ENCODE measurements at places on chromosomes 3 and 15.

DNA sequence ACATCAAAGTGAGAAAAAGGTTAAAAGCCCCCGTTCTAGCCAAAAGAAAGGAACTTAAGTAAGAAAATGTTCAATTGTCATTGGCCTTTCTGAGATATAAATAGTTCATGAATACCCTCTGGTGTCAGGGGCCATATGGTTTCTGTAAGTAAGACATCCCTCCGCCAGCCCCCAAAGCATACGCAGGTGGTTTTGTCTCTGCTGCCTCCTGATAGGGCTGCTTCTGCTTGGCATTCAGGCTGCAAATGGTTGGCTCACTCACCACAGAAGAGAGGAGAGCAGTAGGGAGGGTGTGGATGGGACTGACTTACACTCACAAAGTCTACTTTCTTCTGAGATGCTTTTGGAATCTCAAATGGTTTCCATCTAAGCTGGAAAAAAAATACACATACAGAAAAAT is 29.8 kb downstream of the HGD start:
- no peak for DNase-seq

- DNase-seq: no peak
Measured at GRCh38 chr15:89794627-89795241, 18.6 kb downstream of the MESP2 start.

- DNase-seq: no peak
Measured at GRCh38 chr15:58398071-58398470, 33.7 kb upstream of the LIPC start.

DNA sequence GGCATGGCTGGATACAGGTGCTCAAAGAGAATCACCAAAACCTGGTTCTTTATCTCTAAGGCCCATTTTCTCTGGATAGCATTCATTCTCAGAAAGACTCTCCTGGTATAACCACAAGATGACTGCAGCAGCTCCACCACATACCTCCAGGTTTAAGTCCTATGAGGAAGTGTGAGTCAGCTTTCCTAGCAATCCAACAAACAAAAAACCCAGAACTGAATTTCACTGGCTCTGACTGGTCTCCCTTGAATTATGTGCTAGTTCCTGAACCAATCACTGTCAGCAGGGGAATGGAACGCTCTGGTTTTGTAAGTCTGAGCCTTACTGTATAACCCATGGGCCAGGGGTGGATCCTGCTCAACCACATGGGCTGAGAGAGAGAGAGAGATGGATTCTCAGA is 27.2 kb downstream of the MRPL46 start:
- DNase-seq: peak; percentile 29

GRCh38 chr3:127174284-127174683 is 18.6 kb upstream of the PRR23E start:
- no peak for DNase-seq

DNA sequence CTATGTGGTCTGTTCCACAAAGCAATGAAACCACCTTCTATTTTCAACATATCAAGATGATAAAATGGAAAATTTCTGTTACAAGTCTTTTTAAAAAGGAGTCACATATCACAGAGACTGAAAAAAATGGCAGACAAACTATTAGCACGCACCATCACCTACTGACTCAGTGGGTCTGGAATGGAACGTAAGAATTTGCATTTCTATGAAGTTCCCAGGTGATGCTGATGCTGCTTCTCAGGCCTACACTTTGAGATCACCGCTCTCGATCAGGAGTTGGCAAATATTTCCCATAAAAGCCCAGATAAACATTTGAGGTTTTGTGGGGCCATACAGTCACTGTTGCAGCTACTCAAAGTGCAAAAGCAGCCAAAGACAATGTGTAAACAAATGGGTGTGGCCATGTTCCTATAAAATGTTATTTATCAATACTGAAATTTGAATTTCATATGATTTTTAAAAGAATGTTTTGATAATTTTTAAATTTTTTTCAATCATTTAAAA is 142.9 kb downstream of the ADAM10 start:
- DNase-seq: no peak

- DNase-seq: no peak
Measured at GRCh38 chr3:50256978-50257890, 11.7 kb upstream of the SEMA3B start.

Data from GM03348 (cell line).